AML-193 (cell line): ENCODE measurements at places on chromosomes 1 and 21.

- no peak for DNase-seq
Observed at GRCh38 chr1:180860535-180860934, 52.2 kb upstream of the KIAA1614 start.

- no peak for DNase-seq
Observed at GRCh38 chr1:165116171-165116570, 240.3 kb downstream of the LMX1A start.

GRCh38 chr1:155466996-155467395, 95.6 kb downstream of the ASH1L start:
- no peak for DNase-seq

GRCh38 chr1:145545055-145545454, 62.7 kb upstream of the GPR89A start:
- DNase-seq: no peak

DNA sequence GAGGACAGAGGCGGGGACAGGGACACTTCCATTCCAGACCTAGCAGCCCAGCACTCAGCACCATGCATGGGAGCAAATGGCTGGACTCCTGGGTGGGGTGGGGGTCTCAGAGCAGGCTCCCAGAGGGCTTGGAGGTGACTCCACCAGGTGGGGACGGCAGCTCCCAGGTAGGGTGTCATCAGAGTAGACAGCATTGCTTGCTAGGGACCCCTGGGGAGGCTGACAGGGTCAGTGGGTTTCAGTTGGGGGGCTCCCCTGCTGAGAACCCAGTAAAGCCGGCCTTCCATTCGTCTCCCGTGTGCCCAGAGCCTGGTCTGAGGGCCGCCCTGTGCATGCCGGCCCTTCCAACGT, 4.8 kb upstream of the GJC2 start:
- no peak for DNase-seq

DNA sequence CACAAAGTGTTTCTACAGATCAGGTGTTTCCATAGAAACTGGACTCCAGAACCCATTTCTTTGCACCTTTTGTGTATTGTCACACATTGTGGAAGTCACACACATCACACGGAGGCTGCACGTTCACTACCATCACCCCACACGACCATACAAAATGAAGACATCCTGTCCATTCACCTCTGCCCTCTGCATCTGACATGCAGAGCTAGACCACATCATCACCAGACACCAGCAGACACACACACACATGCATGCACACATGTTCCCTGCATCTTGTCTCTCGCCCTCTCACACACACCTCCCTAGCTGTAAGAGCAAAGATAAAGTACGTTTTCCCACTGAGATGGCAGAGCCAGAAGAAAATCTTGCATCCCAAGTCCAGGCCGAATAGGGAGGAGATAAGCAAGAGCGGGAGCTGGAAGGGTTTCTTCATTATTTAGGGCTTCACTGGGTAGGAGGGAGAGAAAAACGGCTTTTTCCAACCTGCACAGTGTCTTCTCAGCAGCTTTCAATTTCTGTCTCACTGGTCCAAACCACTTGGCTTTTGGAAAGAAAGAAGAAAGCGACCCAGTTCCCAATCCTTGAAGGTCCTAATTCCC, 709 bp downstream of the PRELP start:
- no peak for DNase-seq

- no peak for DNase-seq
Observed at GRCh38 chr1:202045705-202046104, 35.3 kb downstream of the ELF3 start.

DNA sequence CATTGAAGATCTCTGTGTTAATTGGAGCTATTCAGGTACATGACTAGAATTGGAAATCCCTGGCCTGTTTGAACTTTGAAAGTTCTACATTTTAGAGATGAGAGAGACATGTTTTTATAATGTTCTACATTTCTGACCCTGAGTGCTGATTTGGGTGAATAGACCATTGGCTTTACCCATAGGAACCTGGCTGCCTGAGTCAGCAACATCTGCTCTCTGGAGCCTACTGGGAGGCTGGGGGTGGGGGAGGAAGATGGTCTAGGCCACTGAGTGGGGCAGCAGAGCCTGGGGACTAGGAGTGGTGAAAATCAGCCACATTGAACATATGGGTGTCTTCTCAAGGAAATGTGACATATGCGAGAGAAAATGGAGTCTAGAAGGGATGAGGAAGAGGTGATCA, 1.4 kb upstream of the VANGL1 start:
- no peak for DNase-seq

DNA sequence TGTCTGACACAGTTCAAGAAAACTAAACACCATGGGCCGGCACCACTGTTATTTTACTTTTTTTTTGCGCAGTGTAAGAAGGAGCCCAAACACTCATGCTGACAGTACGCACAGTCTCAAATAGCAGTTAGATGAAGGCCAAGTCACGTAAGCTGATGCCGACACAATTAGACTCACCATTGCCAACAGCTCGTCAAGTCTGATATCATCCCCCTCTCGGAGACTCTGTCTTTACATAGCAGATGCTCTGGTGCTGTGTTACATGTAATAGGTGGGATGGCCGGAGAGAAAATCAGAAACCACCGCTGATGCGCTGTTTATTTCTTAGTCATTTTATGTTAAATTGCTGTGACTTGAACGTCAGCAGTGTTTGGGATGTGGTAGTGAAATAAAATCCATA, 49.3 kb downstream of the TGFB2 start:
- no peak for DNase-seq

- no peak for DNase-seq
Observed at GRCh38 chr1:8232036-8232757, 85.7 kb upstream of the SLC45A1 start.

GRCh38 chr1:53944469-53945182, 873 bp downstream of the IFT25 start:
- DNase-seq: no peak

GRCh38 chr1:168529518-168529917, 14.3 kb downstream of the XCL2 start:
- DNase-seq: no peak

GRCh38 chr1:226642421-226642820, 93.9 kb downstream of the STUM start:
- DNase-seq: no peak

- DNase-seq: no peak
Observed at GRCh38 chr21:25750085-25750484, 15.3 kb downstream of the GABPA start.

DNA sequence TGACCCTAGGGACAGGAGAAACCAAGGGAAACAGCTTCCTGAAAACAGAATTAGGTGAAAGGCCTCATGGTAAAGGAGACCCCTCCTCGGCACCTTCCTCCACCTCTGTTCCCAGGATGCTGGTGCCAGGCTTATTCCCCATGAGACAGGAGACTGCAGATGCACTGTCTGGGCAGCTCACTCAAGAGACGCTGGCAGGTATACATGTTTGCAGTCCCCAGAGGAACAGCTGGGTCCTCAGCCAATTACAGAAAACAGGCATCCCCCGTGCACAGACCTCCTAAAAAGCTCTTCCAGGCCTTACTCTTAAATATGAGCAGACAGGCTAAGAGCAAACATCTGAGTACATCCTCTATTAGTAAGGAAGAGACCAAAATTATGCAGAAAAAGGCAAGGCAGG, 6.5 kb downstream of the CCSAP start:
- DNase-seq: no peak

- peak; percentile 18 for DNase-seq
Observed at GRCh38 chr1:27656157-27656893, 15.7 kb downstream of the IFI6 start.
